Activated T-cell treated with anti-CD3 and anti-CD28 coated beads, Interleukin-2, amount 50 U/mL, for 4 hours (primary cell): ENCODE measurements at places on chromosomes 16 and 17.
A peak's percentile ranks its signal among the peaks of the same experiment; 100 is the strongest.

GRCh38 chr16:63922560-63922959 is 1199.3 kb downstream of the CDH11 start:
- no peak for DNase-seq

- DNase-seq: no peak
These were observed 34.1 kb upstream of the MMP2 start for GRCh38 chr16:55444754-55445485.

GRCh38 chr17:72516772-72517399 is 396.1 kb downstream of the SOX9 start:
- no peak for DNase-seq

DNA sequence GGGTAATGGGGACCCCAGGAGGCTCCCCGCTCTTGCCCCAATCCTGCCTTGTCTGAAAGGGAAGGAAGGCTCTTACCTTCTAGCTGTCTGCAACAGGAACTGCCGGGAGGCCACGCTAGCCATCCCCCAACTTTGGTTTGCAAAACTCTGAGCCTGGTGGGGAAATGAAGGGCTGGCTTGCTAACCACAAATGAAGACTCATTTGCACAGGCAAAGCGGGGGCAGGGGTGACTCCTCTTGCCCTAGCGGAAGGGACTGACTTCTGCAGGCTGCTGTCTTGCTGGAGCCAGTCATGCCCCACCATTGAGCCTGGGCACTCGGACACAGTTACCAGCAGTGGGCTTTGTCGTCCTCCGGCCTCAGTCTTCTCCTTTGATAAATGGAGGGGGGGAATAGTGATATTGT is 52.6 kb downstream of the PLCG2 start:
- DNase-seq: peak; percentile 19

DNA sequence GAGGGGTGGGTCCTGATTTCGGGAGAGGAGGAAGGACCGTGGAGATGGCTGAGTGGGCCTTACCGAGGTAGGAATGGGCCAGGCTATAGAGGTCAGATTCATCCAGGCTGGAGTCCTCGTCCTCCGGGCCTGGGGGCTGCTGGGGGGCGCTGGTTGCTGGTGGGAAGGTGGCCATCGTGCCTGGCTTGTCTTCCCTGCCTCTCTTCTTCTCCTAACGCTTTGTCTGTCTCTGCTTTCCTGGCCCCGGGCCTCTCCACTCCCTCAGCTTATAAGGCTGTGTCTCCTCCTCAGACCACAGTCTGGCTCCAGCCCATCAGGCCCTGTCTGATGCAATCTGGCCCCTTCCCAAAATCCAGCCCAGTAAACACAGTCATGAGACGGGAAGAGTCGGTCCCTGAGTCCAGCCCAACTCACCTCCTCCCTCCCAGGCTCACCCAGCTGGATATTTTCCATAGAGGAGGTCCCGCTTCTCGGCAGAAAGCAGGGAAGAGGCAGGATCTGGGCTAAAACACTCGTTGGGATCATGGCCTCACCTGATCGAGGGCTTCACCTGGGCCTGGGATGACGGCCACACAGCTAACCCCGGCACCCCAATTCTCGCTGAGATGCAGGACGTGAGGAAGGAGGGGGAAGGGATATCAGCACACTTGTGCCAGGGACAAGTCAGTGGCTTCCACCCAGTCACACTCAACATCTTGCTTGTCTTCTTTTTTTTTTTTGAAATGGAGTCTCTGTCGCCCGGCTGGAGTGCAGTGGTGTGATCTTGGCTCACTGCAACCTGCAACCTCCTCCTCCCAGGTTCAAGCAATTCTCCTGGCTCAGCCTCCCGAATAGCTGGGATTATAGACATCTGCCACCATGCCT is at the start of gene NUPR1:
NUPR1 (minus strand) TSS at position 242 of the 864 bp plus-strand sequence; CDS start at position 175, 67 bp downstream.
- DNase-seq: no peak
